Stimulated activated CD4-positive, alpha-beta T cell treated with anti-CD3 and anti-CD28 coated beads, Interleukin-1b, Interleukin-23, amount 100 ng/mL, for 1 hour (primary cell): ENCODE measurements at places on chromosomes 13 and 19.

DNA sequence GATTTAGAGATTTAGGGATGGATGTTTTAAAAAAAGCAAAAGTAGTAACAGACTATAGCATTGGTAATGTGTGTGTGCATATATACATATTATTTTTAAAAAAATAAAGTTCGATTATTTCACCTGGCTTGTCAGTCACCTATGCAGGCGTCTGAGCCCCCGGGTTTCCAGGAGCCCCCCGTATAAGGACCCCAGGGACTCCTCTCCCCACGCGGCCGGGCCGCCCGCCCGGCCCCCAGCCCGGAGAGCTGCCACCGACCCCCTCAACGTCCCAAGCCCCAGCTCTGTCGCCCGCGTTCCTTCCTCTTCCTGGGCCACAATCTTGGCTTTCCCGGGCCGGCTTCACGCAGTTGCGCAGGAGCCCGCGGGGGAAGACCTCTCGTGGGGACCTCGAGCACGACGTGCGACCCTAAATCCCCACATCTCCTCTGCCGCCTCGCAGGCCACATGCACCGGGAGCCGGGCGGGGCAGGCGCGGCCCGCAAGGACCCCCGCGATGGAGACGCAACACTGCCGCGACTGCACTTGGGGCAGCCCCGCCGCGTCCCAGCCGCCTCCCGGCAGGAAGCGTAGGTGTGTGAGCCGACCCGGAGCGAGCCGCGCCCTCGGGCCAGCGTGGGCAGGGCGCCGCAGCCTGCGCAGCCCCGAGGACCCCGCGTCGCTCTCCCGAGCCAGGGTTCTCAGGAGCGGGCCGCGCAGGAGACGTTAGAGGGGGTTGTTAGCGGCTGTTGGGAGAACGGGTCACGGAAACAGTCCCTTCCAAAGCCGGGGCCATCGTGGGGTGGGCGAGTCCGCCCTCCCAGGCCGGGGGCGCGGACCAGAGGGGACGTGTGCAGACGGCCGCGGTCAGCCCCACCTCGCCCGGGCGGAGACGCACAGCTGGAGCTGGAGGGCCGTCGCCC is 840 bp upstream of the CCNA1 start:
- DNase-seq: no peak

DNA sequence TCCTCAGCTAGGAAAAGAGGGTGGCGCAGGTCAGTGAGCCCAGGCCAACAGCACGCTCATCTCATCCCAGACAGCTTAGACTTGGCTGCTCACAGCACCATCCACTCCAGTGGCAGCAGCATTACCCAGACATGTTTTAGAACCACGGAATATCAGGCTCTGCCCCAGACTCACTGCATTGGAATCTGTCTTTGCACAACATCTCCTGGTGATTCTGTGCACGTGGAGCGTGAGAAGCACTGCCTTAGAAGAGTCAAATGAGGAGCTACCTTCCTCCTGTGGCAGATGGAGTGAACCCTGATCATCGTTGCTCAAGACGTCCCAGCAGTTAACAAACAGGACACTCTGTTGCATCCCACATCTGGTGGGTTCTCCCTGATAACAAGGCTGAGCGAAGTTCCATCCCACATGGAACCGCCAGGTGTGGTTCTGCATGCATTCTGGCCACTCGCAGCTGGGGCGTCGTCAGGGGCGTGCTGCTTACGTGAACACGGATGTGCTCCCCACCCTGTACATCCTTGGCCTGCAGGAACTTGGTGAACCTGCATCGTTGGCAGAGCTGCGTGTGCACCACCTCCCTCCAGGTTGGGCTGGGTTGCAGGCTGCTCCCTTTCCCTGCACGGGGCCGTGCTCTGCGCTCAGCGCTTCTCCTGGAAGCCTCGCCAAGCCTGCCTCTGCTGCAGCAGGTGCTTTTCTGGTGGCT is 25.2 kb upstream of the ATP11A start:
- DNase-seq: no peak

- no peak for DNase-seq
Measured at GRCh38 chr13:36713887-36714286, 40.1 kb downstream of the SERTM1 start.

GRCh38 chr13:106858903-106859532 is 291.1 kb upstream of the ARGLU1 start:
- DNase-seq: no peak

DNA sequence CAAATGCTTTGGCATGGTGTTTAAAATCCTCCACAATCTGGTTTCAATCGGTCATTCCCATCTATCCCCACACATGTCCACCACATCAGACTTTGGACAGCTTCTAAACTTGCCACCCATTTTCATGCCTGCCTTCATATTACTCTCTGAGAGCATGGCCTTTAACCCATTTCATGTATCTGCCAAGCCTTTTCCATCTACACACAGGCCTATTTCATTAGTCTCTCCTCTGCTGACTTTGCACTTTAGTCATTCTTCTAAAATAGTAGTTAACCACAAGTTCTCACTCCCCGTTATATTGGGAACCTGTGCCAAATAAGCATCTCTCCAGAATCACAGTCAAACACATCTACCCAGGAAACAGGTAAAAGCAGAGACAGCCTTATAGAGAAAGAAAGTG is 142.2 kb downstream of the MZT1 start:
- DNase-seq: no peak

DNA sequence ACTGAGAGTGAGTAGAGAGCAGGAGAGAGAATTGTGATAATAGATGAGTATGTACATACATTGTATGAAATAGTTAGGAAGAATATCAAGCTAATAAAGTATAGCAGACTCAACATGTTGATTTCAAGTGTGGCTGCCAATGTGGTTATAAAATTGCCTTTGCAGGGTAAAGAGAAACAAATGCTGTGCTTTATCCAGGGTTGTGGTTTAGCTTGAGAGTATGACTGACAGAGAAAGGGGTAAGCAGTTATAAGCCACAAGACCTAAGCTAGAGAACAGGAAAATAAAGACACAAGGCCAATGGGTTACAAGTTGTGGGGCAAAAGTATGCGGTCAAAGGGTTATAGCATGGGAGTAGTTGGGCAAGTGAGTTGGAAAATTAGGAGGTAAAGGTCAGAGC is 1217.5 kb downstream of the DIAPH3 start:
- DNase-seq: no peak

GRCh38 chr13:45209229-45209628 is 8.4 kb upstream of the KCTD4 start:
- no peak for DNase-seq

- no peak for DNase-seq
Measured at GRCh38 chr13:99590519-99591011, 89.3 kb downstream of the TM9SF2 start.

GRCh38 chr13:113225515-113225914 is 16.1 kb downstream of the CUL4A start:
- DNase-seq: no peak

DNA sequence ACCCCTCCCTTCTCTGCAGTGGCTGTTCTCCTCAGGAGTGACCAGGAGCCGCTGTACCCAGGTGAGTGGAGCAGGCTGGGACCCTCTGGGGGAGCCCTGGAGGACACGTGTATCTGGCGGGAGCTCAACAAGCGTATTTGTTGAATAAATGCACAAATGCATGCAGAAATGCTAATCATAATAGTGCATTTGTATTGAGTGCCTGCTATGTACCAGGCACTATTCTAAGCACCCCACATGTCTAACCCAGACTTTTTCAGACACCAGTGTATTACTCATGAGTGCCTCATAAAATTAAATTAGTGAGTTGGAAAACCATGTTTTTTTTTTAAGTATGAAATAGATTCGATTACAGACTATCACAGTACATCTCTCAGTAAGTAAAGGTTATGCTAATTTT is 7.9 kb downstream of the HPN start:
- DNase-seq: no peak

GRCh38 chr19:11404588-11405222 is 14.4 kb downstream of the RGL3 start:
- DNase-seq: no peak

GRCh38 chr13:75645141-75645540 is 9.0 kb downstream of the LMO7 start:
- no peak for DNase-seq

DNA sequence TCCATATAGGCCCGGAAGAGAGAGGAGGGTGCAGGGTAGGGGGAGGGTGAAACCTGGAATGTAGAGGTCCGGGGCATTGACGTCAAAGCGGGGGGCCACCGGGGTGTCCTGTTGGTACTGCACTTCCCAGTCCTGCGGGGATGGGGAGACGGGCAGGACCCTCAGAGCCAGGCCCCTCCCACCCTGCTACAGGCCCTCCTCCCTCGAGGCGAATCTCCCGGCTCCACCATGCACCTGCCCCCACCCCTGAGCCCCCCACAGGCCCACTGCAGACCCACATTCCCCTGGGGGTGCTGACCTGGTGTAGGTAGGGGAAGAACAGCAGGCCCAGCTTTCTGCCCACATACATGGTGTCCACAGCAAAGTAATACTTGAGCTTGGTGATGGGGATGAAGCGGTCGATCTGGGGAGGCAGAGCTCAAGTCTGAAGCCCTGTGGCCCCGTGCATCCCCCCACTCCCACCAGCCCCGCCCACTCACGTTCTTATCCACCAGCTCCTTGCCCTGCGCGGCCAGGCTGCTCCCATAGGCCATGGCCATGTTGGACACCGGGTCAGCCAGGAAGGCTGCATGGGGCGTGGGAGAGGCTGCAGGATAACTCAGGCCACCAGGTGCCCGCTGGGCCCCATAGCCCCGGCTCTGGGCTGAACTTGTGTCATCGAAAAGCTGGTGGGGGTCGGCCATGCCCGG is 5.0 kb downstream of the C19orf33 start:
- no peak for DNase-seq

DNA sequence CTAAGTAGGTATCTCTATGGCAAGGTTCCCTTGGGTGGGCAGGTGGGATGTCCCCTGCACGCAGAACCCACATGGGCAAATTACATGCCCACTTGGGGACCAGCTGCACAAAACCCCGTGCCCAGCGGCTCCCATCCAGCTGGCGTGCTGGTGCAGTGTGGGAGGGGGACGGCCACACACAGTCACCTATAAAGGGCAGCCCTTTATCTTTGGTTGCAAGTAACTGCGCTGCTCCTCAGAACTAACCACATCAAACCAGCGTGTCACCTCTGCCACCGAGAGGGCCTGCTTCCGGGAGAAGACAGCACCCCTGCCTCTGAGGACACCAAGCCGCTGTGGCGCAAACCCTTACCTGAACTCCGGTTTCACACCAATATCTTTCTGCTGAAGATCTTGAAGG is 32.2 kb downstream of the ANKRD27 start:
- DNase-seq: peak; percentile 16

GRCh38 chr19:8654591-8655339 is 24.3 kb downstream of the NFILZ start:
- peak; percentile 48 for DNase-seq

DNA sequence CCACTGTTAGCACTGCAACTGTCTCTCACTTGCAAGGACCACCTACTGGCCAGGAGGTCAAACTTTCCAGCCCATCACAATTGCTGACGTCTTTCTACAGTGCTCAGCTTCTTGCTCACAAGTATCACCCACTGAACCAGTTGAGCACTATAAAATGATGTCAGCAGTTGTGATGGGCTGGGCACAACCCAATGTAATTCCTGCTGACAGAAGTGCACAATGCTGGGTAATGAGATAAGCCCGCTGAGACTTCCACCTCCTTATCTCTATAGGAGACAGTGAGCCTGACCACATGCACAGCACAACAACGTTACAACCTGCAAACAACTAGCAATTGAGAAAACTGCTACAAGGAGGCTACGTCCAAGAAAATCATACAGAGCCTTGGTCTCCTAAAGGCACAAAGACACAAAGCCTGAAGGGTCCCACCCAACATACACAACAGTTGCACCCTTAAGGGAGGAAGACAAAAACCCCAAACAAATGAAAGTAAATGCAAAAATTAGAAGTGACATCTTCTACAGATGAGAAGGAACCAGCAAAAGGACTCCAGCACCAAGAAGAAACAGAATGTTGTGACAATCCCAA is 273.2 kb downstream of the LIG4 start:
- DNase-seq: no peak
